Activated CD8-positive, alpha-beta memory T cell treated with anti-CD3 and anti-CD28 coated beads, Interleukin-2, amount 10 ng/mL, durations not matched to agents 7 days and 5 days (primary cell): ENCODE measurements at places on chromosomes 7 and 10.

DNA sequence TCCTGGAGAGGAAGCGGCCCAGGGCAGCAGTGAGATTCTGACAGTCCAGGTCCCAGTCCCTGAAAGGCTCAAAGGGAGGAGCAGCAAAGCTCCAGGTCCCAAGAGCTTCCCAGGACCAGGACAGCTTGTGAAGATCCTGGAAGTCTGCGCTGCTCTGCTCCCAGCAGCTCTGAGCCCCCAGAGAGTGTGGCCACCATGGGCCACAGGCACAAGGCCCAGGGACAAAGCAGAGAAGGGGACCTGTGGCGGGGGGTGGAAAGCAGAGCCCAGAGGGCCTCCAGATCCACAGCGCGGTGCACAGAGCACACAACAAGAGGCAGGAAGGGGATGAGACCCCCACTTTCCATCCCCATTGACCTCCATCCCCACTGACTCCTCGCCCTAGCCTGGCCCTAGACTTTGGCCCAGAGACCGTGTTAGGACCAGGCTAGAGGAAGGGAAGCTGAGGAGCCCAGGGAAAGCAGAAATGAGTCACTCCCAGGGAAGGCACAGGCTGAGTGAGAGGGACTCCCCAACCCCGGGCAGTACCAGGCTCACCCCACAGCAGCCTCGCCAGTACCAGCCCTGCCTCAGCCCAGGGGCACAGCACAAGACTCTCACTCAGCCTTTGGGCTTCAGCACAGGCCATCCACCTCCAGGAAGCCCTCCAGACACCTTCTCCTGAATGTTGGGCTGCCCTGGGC is 75.5 kb downstream of the GRID1 start:
- no peaks in the 10 kb centered on the region for H3K36me3 ChIP-seq
- no peaks in the 10 kb centered on the region for H3K27me3 ChIP-seq
- DNase-seq, result peak; percentile 32
- no peak overlapping the region for H3K4me3 ChIP-seq

- H3K4me1 ChIP-seq, result no peaks in the 10 kb centered on the region
- H3K4me3 ChIP-seq, result no peak overlapping the region
- H3K36me3 ChIP-seq, result no peaks in the 10 kb centered on the region
Measured at GRCh38 chr7:80095545-80095944, 39.1 kb upstream of the GNAI1 start.

DNA sequence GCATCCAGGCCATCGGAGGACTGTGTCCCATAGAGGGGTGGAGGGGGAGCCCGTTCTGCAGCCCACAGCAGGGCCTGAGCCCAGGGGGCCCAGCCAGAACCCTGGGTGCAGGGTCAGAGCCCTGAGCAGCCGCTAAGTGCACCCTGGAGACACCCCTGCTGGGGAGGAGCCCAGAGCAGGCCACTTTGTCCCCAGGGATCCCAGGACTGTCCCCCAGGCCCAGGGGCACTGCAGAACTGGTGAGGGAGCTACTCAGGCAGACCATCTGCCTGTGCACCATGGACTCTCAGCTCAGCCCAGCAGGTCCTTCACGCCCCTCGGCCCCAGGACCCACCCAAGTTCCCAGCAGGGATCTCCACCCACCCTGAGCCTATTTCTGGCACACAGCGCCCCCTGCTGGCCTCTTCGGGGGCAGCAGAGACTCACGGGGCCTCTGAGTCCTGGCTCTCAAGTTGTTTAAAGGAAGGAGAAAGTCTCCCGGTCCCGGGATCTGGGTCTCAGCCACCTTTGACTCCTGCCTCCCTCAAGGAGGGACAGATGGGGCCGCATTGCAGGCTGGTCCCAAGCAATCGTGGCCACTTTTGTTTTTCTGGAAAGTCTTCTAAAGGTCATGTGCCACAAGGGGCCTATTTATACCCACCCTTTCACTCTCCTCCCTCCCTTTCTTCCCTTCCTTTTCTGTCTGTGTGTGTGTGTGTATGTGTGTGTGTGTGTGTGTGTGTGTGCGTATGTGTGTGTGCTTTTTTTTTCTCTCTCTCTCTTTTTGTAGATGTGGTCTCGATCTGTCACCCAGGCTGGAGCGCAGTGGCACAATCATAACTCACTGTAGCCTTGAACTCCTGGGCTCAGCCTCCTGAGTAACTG is 90.3 kb downstream of the MYL10 start:
- H3K27ac ChIP-seq, result no peak overlapping the region
- H3K4me1 ChIP-seq, result no peaks in the 10 kb centered on the region
- no peaks in the 10 kb centered on the region for H3K27me3 ChIP-seq
- H3K4me3 ChIP-seq, result no peak overlapping the region
- no peaks in the 10 kb centered on the region for H3K36me3 ChIP-seq

- H3K27ac ChIP-seq, result no peak overlapping the region
- H3K27me3 ChIP-seq, result peaks cover 38% of the 10 kb centered on the region
- H3K4me1 ChIP-seq, result peaks cover 3% of the 10 kb centered on the region
- H3K36me3 ChIP-seq, result peaks cover 4% of the 10 kb centered on the region
Measured at GRCh38 chr7:106206826-106207541, 77.8 kb downstream of the NAMPT start.

DNA sequence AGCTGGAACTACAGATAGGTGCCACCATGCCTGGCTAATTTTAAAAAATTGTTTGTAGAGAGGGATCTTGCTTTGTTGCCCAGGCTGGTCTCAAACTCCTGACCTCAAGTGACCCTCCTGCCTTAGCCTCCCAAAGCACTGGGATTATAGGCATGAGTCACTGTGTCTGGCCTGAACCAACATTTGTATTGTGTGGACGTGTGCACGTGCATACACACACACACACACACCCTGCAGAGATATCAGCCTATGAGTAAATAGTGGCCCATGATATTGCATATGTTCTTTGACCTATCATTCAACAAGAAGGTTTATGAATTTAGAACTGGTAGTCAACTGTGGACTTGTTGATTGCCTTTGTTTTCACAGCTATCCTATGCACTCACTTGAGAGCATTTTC is 161.6 kb downstream of the BAMBI start:
- no peak for DNase-seq
- H3K27ac ChIP-seq, result no peak overlapping the region
- H3K4me1 ChIP-seq, result no peaks in the 10 kb centered on the region
- H3K4me3 ChIP-seq, result no peak overlapping the region
- no peaks in the 10 kb centered on the region for H3K27me3 ChIP-seq

- no peak overlapping the region for H3K4me3 ChIP-seq
- peaks cover 3% of the 10 kb centered on the region for H3K4me1 ChIP-seq
- no peaks in the 10 kb centered on the region for H3K27me3 ChIP-seq
Measured at GRCh38 chr10:88541116-88541626, 41.9 kb downstream of the RNLS start.

- no peaks in the 10 kb centered on the region for H3K36me3 ChIP-seq
- DNase-seq, result no peak
- peaks cover 4% of the 10 kb centered on the region for H3K27me3 ChIP-seq
- H3K4me3 ChIP-seq, result no peak overlapping the region
- H3K4me1 ChIP-seq, result peaks cover 4% of the 10 kb centered on the region
Measured at GRCh38 chr7:19665399-19666008, 43.3 kb downstream of the POLR1F start.

DNA sequence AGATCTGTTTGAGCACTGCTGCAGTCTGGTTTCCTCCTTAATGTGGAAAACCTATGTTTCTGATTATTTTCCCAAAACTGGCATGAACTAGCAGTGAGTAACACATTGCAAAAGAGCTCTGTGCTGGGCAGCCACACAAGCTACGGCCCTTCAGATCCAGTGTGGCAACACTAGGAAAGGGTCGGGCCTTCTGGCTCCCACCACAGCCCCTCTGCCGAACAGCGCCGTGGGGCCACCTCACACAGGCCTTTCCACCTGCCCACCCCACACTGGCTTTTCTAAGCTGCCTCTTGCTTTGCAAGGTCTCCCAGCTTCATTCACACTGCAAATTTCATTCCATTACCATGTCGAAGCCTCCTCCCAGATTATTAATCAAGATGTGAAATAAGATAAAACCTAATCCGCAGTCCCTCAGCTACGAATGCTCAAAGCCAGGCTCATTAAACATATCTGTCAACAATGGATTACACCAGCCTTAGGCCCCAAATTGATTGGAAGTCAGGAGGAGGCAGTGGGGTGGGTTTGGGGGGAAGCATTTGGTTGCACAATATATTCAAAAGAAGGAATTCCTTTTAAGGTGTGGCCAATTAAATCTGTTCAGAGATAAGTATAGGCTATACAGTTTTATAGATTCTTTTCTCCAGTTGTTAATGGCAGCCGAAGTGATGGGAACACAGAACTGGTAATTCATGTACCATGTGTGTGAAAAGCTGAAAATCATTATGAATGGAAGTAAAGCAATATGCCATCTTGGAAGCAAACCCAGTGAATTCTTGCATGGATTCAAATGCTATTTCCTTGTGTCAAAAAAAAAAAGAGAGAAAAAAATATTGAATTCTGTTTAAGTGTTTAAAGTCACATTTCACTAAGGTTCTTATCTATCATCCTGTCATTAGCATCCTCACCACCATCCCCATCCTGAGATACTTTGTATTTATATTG is 223.7 kb downstream of the MTERF1 start:
- H3K27me3 ChIP-seq, result no peaks in the 10 kb centered on the region
- DNase-seq, result no peak
- H3K4me3 ChIP-seq, result no peak overlapping the region
- H3K27ac ChIP-seq, result no peak overlapping the region

- no peak overlapping the region for H3K4me3 ChIP-seq
- peaks cover 6% of the 10 kb centered on the region for H3K27me3 ChIP-seq
- no peak for DNase-seq
- H3K4me1 ChIP-seq, result peaks cover 2% of the 10 kb centered on the region
- no peaks in the 10 kb centered on the region for H3K36me3 ChIP-seq
Measured at GRCh38 chr7:113199841-113200240, 81.5 kb upstream of the SMIM30 start.

- H3K27ac ChIP-seq, result peak overlapping the region; percentile 100
- H3K4me1 ChIP-seq, result peaks cover 58% of the 10 kb centered on the region
- peak overlapping the region; percentile 26 for H3K4me3 ChIP-seq
- no peaks in the 10 kb centered on the region for H3K27me3 ChIP-seq
- peaks cover 72% of the 10 kb centered on the region for H3K36me3 ChIP-seq
Measured at GRCh38 chr10:6473430-6473829, 106.6 kb downstream of the PRKCQ start.

- H3K27ac ChIP-seq, result no peak overlapping the region
- no peaks in the 10 kb centered on the region for H3K36me3 ChIP-seq
- no peak for DNase-seq
- no peaks in the 10 kb centered on the region for H3K4me1 ChIP-seq
- H3K27me3 ChIP-seq, result peaks cover 2% of the 10 kb centered on the region
- H3K4me3 ChIP-seq, result no peak overlapping the region
Measured at GRCh38 chr10:124022066-124022465, 71.3 kb downstream of the CHST15 start.

DNA sequence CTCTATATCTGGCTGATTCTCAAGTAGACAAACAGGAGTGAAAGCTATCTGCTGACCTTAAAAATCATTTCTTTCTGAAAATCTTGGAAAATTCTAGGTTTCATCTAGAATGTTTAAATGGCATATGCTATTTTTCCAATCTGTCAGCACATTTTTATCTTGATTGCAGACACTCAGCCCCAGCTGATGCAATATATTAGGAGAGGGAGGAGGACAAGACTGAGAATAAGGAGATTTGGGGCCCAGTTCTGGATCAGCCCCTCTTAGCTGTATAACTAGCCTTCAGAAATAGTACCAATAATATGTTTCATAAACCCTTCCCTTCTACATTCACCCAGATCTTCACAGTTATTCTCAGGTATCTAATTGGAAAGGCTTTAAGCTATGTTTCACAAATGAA is 131.2 kb downstream of the HDAC9 start:
- H3K36me3 ChIP-seq, result no peaks in the 10 kb centered on the region
- H3K4me3 ChIP-seq, result no peak overlapping the region
- H3K27ac ChIP-seq, result no peak overlapping the region
- H3K27me3 ChIP-seq, result no peaks in the 10 kb centered on the region

GRCh38 chr10:44724415-44725174 is 186.5 kb upstream of the TMEM72 start:
- no peak for DNase-seq
- H3K4me3 ChIP-seq, result no peak overlapping the region
- H3K4me1 ChIP-seq, result peaks cover 1% of the 10 kb centered on the region
- H3K36me3 ChIP-seq, result no peaks in the 10 kb centered on the region
- no peak overlapping the region for H3K27ac ChIP-seq

- H3K4me3 ChIP-seq, result no peak overlapping the region
- H3K27ac ChIP-seq, result no peak overlapping the region
- peaks cover 7% of the 10 kb centered on the region for H3K27me3 ChIP-seq
Measured at GRCh38 chr7:35584990-35585389, 109.9 kb downstream of the HERPUD2 start.

DNA sequence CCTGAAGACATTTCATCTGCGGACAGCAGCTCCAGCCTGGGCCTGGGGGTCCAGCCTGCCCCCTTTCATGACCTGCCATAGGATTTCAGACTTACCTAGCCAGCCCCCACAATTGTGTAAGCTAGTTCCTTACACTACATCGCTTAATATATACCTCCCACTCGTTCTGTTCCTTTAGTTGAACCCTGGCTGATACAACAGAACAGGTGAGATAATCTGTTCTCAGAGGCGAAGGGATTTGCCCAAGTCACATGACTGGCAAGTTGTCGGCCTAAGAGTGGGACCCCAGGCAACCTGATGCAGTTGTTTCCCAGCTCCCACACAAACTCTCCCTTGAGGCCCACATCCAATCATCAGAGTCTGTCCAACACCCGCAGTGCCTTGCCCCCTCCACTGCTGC is 168.2 kb downstream of the SH3PXD2A start:
- H3K36me3 ChIP-seq, result no peaks in the 10 kb centered on the region
- H3K27ac ChIP-seq, result no peak overlapping the region
- peaks cover 2% of the 10 kb centered on the region for H3K27me3 ChIP-seq
- peaks cover 9% of the 10 kb centered on the region for H3K4me1 ChIP-seq
- H3K4me3 ChIP-seq, result no peak overlapping the region

GRCh38 chr10:27578316-27578715 is 74.2 kb downstream of the RAB18 start:
- no peaks in the 10 kb centered on the region for H3K36me3 ChIP-seq
- H3K4me1 ChIP-seq, result peaks cover under 1% of the 10 kb centered on the region
- no peaks in the 10 kb centered on the region for H3K27me3 ChIP-seq
- no peak overlapping the region for H3K4me3 ChIP-seq
- H3K27ac ChIP-seq, result no peak overlapping the region
- DNase-seq, result no peak

- no peak overlapping the region for H3K4me3 ChIP-seq
- H3K27ac ChIP-seq, result no peak overlapping the region
- no peak for DNase-seq
- peaks cover 9% of the 10 kb centered on the region for H3K4me1 ChIP-seq
- no peaks in the 10 kb centered on the region for H3K36me3 ChIP-seq
- peaks cover 82% of the 10 kb centered on the region for H3K27me3 ChIP-seq
Measured at GRCh38 chr7:128164955-128165670, 76.0 kb upstream of the LEP start.

- H3K27me3 ChIP-seq, result peaks cover 32% of the 10 kb centered on the region
- H3K36me3 ChIP-seq, result no peaks in the 10 kb centered on the region
- H3K4me3 ChIP-seq, result no peak overlapping the region
- peaks cover 13% of the 10 kb centered on the region for H3K4me1 ChIP-seq
Measured at GRCh38 chr7:66505009-66505408, 123.7 kb upstream of the KCTD7 start.

- peaks cover 44% of the 10 kb centered on the region for H3K27me3 ChIP-seq
- peaks cover 4% of the 10 kb centered on the region for H3K36me3 ChIP-seq
- no peak overlapping the region for H3K4me3 ChIP-seq
- H3K4me1 ChIP-seq, result peaks cover 11% of the 10 kb centered on the region
- no peak overlapping the region for H3K27ac ChIP-seq
Measured at GRCh38 chr7:106216923-106217542, 67.8 kb downstream of the NAMPT start.

GRCh38 chr10:51010977-51011376 is 63.3 kb upstream of the PRKG1 start:
- H3K4me3 ChIP-seq, result no peak overlapping the region
- no peaks in the 10 kb centered on the region for H3K4me1 ChIP-seq
- H3K36me3 ChIP-seq, result no peaks in the 10 kb centered on the region

GRCh38 chr10:44195112-44196007 is 189.5 kb downstream of the CXCL12 start:
- DNase-seq, result no peak
- no peaks in the 10 kb centered on the region for H3K36me3 ChIP-seq
- no peak overlapping the region for H3K4me3 ChIP-seq
- no peaks in the 10 kb centered on the region for H3K27me3 ChIP-seq
- H3K4me1 ChIP-seq, result no peaks in the 10 kb centered on the region
